ENCODE measurements at places on chromosomes 2 and 18.

GRCh38 chr18:73520229-73520628, 627.4 kb downstream of the FBXO15 start:
- DNase-seq, result no peak

DNA sequence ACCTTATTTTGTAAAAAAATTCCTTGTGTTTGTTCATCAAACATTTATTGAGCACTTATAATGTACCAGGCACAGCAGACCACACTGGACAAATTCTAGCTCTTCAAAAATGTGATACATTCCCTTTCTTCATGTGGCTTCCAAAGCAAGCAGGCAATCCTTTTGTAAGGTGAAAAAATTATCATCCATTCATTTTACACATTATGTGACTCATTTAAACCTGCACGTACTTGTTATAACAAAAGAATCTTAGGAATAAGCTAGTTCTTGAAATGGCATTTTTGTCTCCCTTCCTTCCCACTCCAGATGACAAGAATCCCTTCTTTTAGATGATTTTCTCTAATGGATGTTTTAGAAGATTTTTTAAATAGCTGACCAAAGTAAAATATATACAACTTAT, 104.6 kb downstream of the KLF7 start:
- DNase-seq, result no peak

DNA sequence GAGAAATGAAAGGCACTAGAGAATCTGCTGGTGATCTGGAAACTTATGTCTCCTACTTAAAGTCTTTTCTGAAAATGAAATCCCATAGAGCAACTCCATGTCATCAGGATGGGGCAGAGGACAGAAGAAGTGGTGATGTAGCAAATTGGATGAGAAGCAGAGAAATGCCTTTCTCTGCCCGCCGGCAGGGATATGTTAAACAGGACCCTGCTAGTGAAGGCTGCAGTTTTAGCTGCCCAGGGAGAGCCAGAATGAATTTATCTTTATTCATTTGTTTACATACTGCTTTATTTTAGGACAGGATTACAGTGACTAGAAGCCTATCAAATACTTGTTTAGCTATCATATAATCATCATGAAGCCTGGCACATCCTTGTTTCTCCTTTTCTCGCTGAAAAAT, 247.0 kb downstream of the DOK6 start:
- DNase-seq, result no peak

- no peak for DNase-seq
Measured at GRCh38 chr2:25524507-25524906, 148.9 kb downstream of the DTNB start.

DNA sequence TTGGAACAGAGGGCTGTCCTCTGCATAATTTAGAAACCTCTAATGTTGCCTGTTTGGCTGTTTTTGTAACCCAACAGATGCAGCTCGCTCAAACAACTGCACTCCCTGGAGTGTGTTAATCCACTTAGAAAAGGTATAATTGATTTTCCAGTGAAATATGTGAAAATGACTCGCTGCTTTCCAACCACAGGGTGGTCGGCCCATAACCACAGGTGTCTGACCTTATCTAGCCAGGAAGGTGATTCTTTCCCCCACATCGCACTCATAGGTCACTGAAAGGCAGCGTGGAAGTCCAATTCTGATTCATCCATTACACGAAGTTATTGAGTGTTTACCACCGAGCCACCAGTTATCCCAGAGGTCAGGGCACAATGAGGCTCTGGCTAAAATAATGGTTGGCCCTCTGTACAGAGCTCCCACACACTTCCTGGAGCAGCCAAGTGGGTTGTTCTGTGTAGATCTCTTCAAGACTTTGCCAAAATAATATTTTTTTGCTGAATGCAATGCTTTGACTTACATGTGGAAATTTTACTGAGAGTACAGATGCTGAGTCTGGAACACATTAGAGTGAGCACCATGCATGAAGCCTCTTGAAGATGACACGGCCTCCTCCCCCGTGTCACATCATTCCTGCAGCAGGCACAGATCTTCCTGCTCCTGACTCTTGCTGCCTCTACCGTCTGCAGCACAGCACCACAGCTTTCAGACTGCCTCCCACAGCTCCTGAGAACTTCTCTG, 396.2 kb downstream of the ZNF516 start:
- peak; percentile 90 for DNase-seq

GRCh38 chr18:29840089-29840488, 1202.5 kb downstream of the DSC3 start:
- no peak for DNase-seq

DNA sequence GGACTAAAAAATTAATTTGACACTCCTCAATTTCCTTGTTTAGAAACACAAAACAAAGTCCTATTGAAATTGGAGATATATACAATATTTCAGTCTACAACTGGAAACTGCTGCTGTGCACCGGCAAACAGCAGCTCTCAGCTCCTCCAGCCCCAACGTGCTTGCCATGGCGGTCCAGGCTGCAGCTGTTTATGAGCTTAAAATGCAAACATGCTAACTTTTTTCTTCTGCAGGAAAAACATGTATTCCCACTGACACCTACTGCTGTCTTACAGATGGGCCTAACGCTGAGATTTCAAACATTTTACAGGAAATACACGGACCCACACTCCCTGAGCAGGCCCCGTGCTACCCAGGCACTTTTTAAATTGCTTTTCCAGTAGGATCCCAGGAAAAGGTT, 195.5 kb downstream of the BCL11A start:
- DNase-seq, result peak; percentile 4

- DNase-seq, result no peak
Measured at GRCh38 chr2:53028225-53028624, 739.4 kb upstream of the CHAC2 start.

Measured in skin of body (tissue), 3 donors.